ENCODE measurements at places on chromosomes 6 and 20. TPM values are rescaled to one million over a fixed set of nuclear protein-coding genes. Genes with fewer than 3 reads are reported as not detected.

POPDC3 gene
- not detected for total RNA-seq

FAM209B gene
- not detected for total RNA-seq

LYRM2 gene
- 57.1 TPM for total RNA-seq

UBD gene
- total RNA-seq: 8.8 TPM

ISM1 gene
- total RNA-seq: 8.4 TPM

C20orf204 gene
- 1.9 TPM for total RNA-seq

GRM4 gene
- total RNA-seq: 0.21 TPM

GSTA1 gene
- total RNA-seq: not detected

STK35 gene
- total RNA-seq: 21.2 TPM

CAGE1 gene
- total RNA-seq: not detected

FAM229B gene
- total RNA-seq: 17.8 TPM

EYA4 gene
- total RNA-seq: 4.1 TPM

PRKN gene
- total RNA-seq: 12.1 TPM

FAM83B gene
- 24.9 TPM for total RNA-seq

TFAP2A gene
- 45.2 TPM for total RNA-seq

OPRM1 gene
- not detected for total RNA-seq

RAB44 gene
- total RNA-seq: 1.0 TPM

NOL4L gene
- total RNA-seq: 40.7 TPM

CRIP3 gene
- total RNA-seq: 1.5 TPM

TPX2 gene
- total RNA-seq: 0.81 TPM

CTAGE9 gene
- total RNA-seq: not detected

FRK gene
- 11.5 TPM for total RNA-seq

FRMD1 gene
- total RNA-seq: 0.52 TPM

SSTR4 gene
- total RNA-seq: not detected

RAMACL gene
- 7.8 TPM for total RNA-seq

TCP11 gene
- not detected for total RNA-seq

RIMS4 gene
- total RNA-seq: 0.44 TPM
